Fibroblast of lung (primary cell): ENCODE measurements at places on chromosomes 12 and 14.

DNA sequence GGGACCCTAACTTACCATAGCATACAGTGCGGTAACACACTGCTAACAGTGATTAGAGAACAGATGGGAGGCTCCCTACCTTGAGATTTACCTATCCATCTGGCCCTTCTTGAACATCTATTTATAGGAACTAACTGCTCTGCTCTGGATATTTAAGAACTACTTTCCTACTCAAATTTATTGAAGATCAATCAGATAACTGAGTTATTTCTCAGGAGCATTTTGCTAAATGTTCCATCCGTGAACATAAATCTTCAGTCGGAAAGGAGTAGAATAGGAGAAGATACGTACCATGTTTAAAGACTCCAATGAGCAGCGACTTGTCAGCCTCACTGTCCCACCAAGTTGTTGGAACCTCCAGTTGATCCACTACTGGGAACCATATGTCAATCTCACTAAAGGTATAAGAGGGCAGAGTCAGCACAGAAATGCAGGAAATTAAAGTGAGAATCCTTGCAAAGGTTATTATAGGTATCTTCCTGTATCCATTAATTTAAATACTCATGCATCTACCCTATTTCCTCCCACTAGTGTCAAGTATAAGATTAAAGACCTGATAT lies 15.6 kb upstream of the SUPT16H start:
- DNase-seq, result no peak

DNA sequence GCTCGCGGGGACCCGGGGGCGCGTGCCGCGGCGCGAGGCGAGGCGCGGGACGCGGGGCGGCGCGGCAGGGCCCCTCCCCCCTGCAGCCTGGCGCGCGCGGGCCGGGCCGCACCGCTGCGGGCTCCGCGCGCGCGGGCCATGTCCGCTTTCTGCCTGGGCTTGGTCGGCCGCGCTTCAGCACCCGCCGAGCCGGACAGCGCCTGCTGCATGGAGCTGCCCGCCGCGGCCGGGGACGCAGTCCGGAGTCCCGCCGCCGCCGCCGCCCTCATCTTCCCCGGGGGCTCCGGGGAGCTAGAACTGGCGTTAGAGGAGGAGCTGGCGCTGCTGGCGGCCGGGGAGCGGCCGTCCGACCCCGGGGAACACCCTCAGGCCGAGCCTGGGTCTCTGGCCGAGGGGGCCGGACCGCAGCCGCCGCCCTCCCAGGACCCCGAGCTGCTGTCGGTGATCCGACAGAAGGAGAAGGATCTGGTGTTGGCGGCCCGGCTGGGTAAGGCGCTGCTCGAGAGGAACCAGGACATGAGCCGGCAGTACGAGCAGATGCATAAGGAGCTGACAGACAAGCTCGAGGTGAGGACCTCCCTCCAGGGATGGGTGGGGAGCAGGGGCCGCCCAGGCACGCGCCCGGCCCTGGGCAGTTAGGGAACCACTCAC lies 820 bp downstream of the BICDL1 start:
- DNase-seq, result peak; percentile 73

- DNase-seq, result no peak
These were observed 928 bp downstream of the TBX3 start for GRCh38 chr12:114682785-114683708.

GRCh38 chr12:98416845-98417244 lies 98.5 kb upstream of the TMPO start:
- peak; percentile 41 for DNase-seq

GRCh38 chr12:43826681-43827080 lies 9.2 kb upstream of the TMEM117 start:
- DNase-seq, result no peak

GRCh38 chr12:111412007-111412829 lies 6.5 kb downstream of the SH2B3 start:
- DNase-seq, result no peak

DNA sequence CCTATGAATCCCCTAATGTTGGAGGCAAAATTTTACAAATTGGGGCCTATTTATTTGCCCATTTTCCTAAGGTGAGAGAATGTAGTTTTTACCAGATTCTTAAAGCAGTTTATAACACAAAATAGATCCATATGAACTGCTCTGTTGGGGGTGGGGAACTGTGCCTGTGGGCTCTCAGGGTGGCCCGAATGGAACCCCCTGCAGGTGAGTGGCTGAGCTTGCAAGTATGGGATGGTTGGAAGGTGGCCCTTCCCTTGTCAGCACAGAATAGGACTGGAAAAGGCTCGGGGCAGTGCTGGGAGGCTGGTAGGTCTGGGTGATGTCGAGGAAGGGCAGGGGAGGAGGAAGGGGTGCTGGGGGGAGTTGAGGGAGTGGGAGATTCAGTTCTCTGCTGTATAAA lies 4.9 kb downstream of the VSX2 start:
- DNase-seq, result no peak

- DNase-seq, result peak; percentile 14
These were observed 164.1 kb downstream of the SPTSSA start for GRCh38 chr14:34297786-34298520.

- DNase-seq, result no peak
These were observed 71.9 kb upstream of the HOXC13 start for GRCh38 chr12:53866727-53867126.
